Ascending aorta (tissue), 2 donors: ENCODE measurements at places on chromosomes 2 and 18. TPM values are rescaled to one million over a fixed set of nuclear protein-coding genes. Genes with fewer than 3 reads are reported as not detected.

DNA sequence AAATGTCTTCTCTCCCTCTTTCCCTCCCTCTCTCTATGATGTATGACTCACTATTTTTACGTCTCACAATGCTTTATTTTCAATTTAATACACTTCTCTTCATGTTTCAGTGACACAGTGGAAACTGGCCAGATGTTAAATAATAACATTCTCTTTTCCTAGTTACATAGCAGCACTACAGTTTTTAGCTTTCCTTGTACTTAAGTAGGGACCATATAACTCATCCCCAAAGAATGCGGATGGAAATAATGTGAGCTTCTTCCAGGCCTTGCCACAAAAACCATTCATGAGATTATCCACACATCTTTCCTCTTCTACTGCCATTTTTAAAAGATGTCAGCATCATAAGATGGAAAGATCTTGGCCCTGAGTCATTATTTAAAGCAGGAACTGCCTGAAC is 789.4 kb downstream of the LRP1B start:
- no peak overlapping the region for H3K4me3 ChIP-seq
- no peaks in the 10 kb centered on the region for H3K36me3 ChIP-seq
- no peak for DNase-seq

- no peaks in the 10 kb centered on the region for H3K4me1 ChIP-seq
- no peaks in the 10 kb centered on the region for H3K27me3 ChIP-seq
- no peaks in the 10 kb centered on the region for H3K36me3 ChIP-seq
- no peak overlapping the region for H3K4me3 ChIP-seq
Observed at GRCh38 chr2:179744401-179744800, 117.0 kb downstream of the ZNF385B start.

- no peaks in the 10 kb centered on the region for H3K27me3 ChIP-seq
- no peak overlapping the region for H3K27ac ChIP-seq
- H3K4me1 ChIP-seq: no peaks in the 10 kb centered on the region
Observed at GRCh38 chr2:210956101-210956500, 399.7 kb downstream of the CPS1 start.

Gene SLC23A3
- total RNA-seq: 14.2 TPM

Gene PPP1R7
- total RNA-seq: 4.2 TPM
